Tibial nerve (tissue), 4 donors: ENCODE measurements at places on chromosomes 2 and 18.

- no peak for DNase-seq
- no peaks in the 10 kb centered on the region for H3K27me3 ChIP-seq
- no peak overlapping the region for H3K27ac ChIP-seq
- H3K4me1 ChIP-seq: no peaks in the 10 kb centered on the region
- H3K4me3 ChIP-seq: no peak overlapping the region
Measured at GRCh38 chr2:227862741-227863588, 8.5 kb upstream of the DAW1 start.

DNA sequence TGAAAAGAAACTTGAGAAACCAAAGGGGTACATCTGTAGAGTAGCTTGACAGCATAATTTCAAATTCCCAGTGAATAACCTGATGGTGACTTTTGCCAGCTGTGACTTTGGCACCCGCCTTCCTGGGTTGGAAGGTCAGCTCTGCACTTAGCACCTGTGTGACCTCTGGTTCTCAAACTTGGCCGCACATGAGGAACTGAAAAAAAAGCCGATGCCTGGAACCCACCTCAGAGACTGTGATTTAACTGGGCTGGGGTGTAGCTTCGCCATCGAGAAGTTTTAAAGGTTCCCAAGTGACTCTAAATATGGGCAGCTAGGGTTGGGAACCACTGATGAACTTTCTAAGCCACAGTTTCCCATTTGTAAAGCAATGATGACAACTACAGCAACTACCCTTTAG, 6.5 kb downstream of the EFEMP1 start:
- peaks cover under 1% of the 10 kb centered on the region for H3K4me1 ChIP-seq
- peaks cover 6% of the 10 kb centered on the region for H3K36me3 ChIP-seq
- H3K27ac ChIP-seq: no peak overlapping the region

GRCh38 chr2:36655453-36655852, 41.1 kb upstream of the VIT start:
- H3K27me3 ChIP-seq: no peaks in the 10 kb centered on the region
- H3K27ac ChIP-seq: no peak overlapping the region
- H3K36me3 ChIP-seq: no peaks in the 10 kb centered on the region
- no peak overlapping the region for H3K4me3 ChIP-seq
- no peak for DNase-seq
- H3K4me1 ChIP-seq: no peaks in the 10 kb centered on the region

DNA sequence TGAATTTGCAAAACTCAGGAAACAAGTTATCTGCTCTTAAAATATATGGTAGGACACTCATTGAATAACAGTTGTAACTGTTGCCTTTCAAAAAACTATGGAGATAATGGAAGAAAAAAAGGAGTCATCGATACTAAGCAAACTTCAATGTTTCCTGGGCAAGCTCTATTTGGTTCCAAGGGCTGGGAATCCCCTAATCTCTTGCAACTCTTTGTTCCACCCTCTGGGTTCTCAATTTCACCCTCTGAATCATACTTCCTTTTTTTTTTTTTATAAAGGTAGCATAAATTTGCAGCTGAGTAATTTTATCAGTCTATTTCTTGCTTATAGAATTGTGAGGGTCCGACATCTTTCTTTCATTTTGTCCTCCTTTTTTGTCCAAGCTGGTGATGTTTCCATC, 36.7 kb downstream of the SLC9A4 start:
- no peak for DNase-seq
- no peak overlapping the region for H3K27ac ChIP-seq
- no peaks in the 10 kb centered on the region for H3K36me3 ChIP-seq
- no peak overlapping the region for H3K4me3 ChIP-seq
- no peaks in the 10 kb centered on the region for H3K4me1 ChIP-seq

- H3K27ac ChIP-seq: no peak overlapping the region
- no peak overlapping the region for H3K4me3 ChIP-seq
Measured at GRCh38 chr2:212832211-212833195, 293.9 kb upstream of the ERBB4 start.

DNA sequence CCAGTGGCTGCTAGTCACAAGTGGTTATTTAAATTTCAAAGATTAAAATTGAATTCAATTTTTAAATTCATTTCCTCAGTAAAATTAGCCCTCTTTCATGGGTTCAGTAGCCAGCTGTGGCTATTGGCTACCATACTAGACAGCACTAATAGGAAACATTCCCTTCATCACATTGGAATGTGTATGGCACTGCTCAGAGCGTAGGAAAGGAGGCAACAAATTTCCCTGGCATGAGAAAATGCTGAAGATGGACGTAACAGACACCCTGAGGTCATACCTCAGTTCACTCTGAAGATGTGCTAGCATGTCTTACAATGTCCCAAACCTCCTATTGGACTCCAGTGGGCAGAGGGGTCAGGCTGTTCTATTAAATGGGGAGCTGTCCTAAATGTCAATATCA, 96.4 kb downstream of the C1QL2 start:
- H3K4me1 ChIP-seq: no peaks in the 10 kb centered on the region
- DNase-seq: no peak
- H3K27me3 ChIP-seq: no peaks in the 10 kb centered on the region
- H3K36me3 ChIP-seq: no peaks in the 10 kb centered on the region

GRCh38 chr2:105425936-105426625, 27.2 kb upstream of the FHL2 start:
- H3K27ac ChIP-seq: no peak overlapping the region
- H3K4me1 ChIP-seq: no peaks in the 10 kb centered on the region
- no peak overlapping the region for H3K4me3 ChIP-seq
- no peaks in the 10 kb centered on the region for H3K36me3 ChIP-seq
- DNase-seq: no peak
- no peaks in the 10 kb centered on the region for H3K27me3 ChIP-seq

DNA sequence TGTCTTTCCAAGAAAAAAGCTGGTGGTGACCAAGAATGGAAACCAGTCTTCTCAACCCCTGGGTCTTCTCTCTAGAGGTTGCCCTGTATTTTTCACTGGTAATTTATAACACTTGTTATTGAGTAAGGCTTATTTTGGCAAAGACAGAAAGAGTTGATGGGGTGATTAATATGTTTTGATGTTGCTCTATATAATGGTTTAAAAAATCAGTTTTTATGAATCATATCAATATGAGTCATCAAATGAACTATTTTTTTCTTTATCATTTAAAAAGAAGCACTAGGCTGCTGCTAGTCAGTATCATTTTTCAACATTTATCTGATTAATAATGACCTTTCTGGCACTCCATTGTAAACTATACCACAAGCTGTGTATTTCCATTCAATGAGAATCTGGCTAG, 1142.2 kb downstream of the LRP1B start:
- H3K4me1 ChIP-seq: no peaks in the 10 kb centered on the region
- H3K27me3 ChIP-seq: no peaks in the 10 kb centered on the region
- no peaks in the 10 kb centered on the region for H3K36me3 ChIP-seq

- H3K4me3 ChIP-seq: no peak overlapping the region
- no peaks in the 10 kb centered on the region for H3K4me1 ChIP-seq
- peak; percentile 38 for DNase-seq
- no peaks in the 10 kb centered on the region for H3K36me3 ChIP-seq
- H3K27ac ChIP-seq: peak overlapping the region; percentile 67
Measured at GRCh38 chr2:179338681-179339080, 74.0 kb upstream of the SESTD1 start.

GRCh38 chr2:204177251-204177976, 240.9 kb downstream of the ICOS start:
- H3K4me3 ChIP-seq: no peak overlapping the region
- no peaks in the 10 kb centered on the region for H3K4me1 ChIP-seq
- H3K36me3 ChIP-seq: no peaks in the 10 kb centered on the region
- no peak overlapping the region for H3K27ac ChIP-seq
- no peaks in the 10 kb centered on the region for H3K27me3 ChIP-seq

DNA sequence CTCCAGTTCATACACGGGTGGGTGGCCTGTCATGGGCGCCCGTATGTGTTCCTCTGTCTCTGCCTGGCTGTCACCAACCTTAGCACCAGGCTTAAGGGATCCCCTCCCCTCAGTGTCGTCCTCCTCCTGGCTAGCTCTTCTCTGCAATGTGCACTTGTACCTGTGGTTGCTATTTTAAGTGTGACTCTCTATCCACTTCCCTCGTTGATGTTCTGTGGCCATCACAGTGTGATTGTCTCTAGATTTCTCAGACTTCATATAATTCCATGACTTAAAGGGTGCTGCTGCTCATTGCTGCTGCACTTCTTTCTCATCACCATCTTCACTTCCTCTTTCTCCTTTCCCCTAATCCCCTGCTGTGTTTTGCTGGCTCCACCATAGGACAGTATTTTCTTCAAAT, 143.4 kb downstream of the EML6 start:
- no peak overlapping the region for H3K4me3 ChIP-seq
- no peak for DNase-seq
- H3K27ac ChIP-seq: no peak overlapping the region
- no peaks in the 10 kb centered on the region for H3K27me3 ChIP-seq

DNA sequence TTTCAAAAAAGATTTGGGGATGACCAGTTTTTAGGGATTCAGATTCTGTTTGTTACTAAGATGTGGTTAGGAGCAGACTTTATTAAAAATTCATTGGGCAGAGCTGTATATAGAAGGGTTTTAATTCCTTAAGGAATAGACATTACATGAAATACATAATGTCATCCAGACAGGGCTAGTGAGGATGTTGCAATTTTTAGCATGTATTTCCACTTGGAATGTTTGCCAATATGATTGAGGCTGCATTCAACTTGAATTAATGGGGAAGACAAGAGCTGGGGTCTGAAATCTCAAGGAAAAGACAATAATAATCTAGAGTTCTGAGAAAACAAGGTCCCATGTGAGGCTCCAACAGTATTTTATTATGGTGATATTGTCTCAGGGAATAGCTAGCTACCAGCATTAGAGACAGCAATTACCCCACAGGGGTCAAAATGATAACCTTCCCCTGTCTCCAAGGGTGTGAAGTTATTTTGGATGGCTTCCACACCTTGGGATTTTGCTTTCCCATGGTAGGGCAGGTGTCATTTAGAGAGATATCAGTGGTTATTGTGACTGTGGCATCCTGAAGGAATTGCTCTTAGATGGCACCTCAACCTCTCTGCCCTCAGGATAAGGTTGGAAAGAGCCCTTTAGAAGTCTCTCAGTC, 60.2 kb downstream of the VSNL1 start:
- no peaks in the 10 kb centered on the region for H3K27me3 ChIP-seq
- H3K36me3 ChIP-seq: no peaks in the 10 kb centered on the region
- no peak overlapping the region for H3K4me3 ChIP-seq
- H3K4me1 ChIP-seq: no peaks in the 10 kb centered on the region
- H3K27ac ChIP-seq: no peak overlapping the region

DNA sequence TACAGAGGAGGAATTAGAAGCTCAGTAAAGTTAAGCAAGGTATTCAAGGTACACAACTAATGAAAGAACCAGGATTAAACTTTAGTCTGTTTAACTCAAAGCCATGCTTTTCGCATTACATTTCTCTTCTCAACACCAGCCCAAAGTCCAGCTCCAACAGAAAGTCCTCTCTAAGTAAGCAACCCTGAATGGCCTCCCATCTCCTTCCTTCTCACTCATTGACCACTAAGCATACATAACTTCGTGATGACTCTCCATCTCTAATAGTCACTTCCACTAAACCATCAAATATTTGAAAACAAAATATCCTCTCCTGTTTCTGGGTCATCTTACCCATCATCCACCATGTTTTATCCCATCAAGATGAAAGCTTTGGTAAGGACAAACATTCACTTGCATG, 219.8 kb downstream of the RAD51AP2 start:
- no peaks in the 10 kb centered on the region for H3K36me3 ChIP-seq
- no peaks in the 10 kb centered on the region for H3K27me3 ChIP-seq
- H3K27ac ChIP-seq: no peak overlapping the region
- no peaks in the 10 kb centered on the region for H3K4me1 ChIP-seq
- no peak for DNase-seq

- H3K27ac ChIP-seq: no peak overlapping the region
- H3K27me3 ChIP-seq: no peaks in the 10 kb centered on the region
- H3K36me3 ChIP-seq: no peaks in the 10 kb centered on the region
- H3K4me1 ChIP-seq: no peaks in the 10 kb centered on the region
- DNase-seq: no peak
Measured at GRCh38 chr18:46152808-46153617, 48.8 kb downstream of the HAUS1 start.

- no peaks in the 10 kb centered on the region for H3K4me1 ChIP-seq
- H3K4me3 ChIP-seq: no peak overlapping the region
- no peak overlapping the region for H3K27ac ChIP-seq
- H3K36me3 ChIP-seq: no peaks in the 10 kb centered on the region
- DNase-seq: no peak
Measured at GRCh38 chr18:50330176-50330575, 42.7 kb upstream of the CXXC1 start.

DNA sequence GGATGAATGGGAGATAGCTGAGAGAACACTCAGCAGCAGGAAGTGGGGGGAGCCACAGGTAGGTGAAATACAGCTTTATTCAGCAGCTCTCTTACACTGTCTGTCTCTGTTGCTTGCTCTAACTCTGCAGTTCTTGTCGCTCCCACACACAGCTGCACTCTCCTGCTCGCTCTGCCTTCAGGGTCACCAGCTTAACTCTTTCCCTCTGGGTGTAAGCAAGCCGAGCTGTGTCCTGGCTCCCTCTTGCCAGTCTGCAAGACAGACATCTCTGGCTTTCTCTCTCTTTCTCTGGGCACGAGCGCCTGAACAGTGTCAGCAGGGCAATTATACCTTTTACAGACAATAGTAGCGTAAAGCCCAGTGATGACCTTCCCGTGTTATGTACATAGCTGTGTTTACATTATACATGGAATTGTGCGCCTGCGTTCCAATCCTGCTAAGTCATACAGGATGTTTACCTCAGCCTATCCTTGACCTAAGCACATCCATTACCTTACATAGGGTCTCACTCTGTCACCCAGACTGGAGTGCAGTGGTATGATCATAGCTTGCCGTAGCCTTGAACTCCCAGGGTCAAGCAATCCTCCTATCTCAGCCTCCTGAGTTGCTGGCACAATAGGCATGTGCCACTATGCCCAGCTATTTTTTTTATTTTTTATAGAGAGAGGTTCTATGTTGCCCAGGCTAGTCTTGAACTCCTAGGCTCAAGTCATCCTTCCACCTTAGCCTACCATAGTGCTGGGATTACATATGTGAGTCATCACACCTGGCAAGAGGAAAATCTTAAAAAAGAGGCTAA, 57.8 kb upstream of the CHN1 start:
- H3K36me3 ChIP-seq: no peaks in the 10 kb centered on the region
- DNase-seq: no peak
- H3K4me1 ChIP-seq: no peaks in the 10 kb centered on the region

GRCh38 chr2:238274152-238274865, 14.1 kb downstream of the PER2 start:
- peaks cover 83% of the 10 kb centered on the region for H3K36me3 ChIP-seq
- H3K27me3 ChIP-seq: no peaks in the 10 kb centered on the region
- no peak overlapping the region for H3K4me3 ChIP-seq

- H3K27me3 ChIP-seq: no peaks in the 10 kb centered on the region
- no peaks in the 10 kb centered on the region for H3K4me1 ChIP-seq
- H3K4me3 ChIP-seq: no peak overlapping the region
- no peak overlapping the region for H3K27ac ChIP-seq
- H3K36me3 ChIP-seq: peaks cover 5% of the 10 kb centered on the region
- DNase-seq: no peak
Measured at GRCh38 chr2:69685321-69686048, 41.9 kb upstream of the AAK1 start.
